ENCODE measurements at places on chromosomes 11 and 22. TPM values are rescaled to one million over a fixed set of nuclear protein-coding genes. Genes with fewer than 3 reads are reported as not detected.

The MPZL2 gene
- total RNA-seq: not detected

The LMNTD2 gene
- total RNA-seq: 0.59 TPM

The OR51B5 gene
- not detected for total RNA-seq

The ART1 gene
- not detected for total RNA-seq

The DTX4 gene
- total RNA-seq: 0.84 TPM

The GAS2 gene
- total RNA-seq: 2.2 TPM

The ZBTB44 gene
- total RNA-seq: 6.7 TPM

The NLRP10 gene
- 7.6 TPM for total RNA-seq

The PATZ1 gene
- 24.7 TPM for total RNA-seq

The C1QTNF4 gene
- total RNA-seq: 1.8 TPM

The STK33 gene
- total RNA-seq: 5.9 TPM

The DEPDC7 gene
- 4.0 TPM for total RNA-seq

The SLC5A12 gene
- not detected for total RNA-seq

The PNPLA5 gene
- not detected for total RNA-seq

The MPST gene
- total RNA-seq: 148 TPM

The PATE2 gene
- total RNA-seq: not detected

The RAB38 gene
- 6.2 TPM for total RNA-seq

The SPA17 gene
- 25.2 TPM for total RNA-seq

The CNGA4 gene
- not detected for total RNA-seq

The JAML gene
- not detected for total RNA-seq

The VSIG10L2 gene
- not detected for total RNA-seq

The HEPN1 gene
- not detected for total RNA-seq

The SCGB1A1 gene
- not detected for total RNA-seq

The PTPMT1 gene
- total RNA-seq: 156 TPM

The LDHAL6A gene
- total RNA-seq: 0.17 TPM

The TBX10 gene
- total RNA-seq: not detected

The NXPE4 gene
- not detected for total RNA-seq

The SPON1 gene
- total RNA-seq: 0.45 TPM

The RFPL1 gene
- total RNA-seq: not detected

The PDE3B gene
- total RNA-seq: 2.8 TPM

The NFAM1 gene
- not detected for total RNA-seq

The PGA3 gene
- not detected for total RNA-seq

The UBQLN3 gene
- not detected for total RNA-seq

The NEU3 gene
- 5.9 TPM for total RNA-seq

The IFITM10 gene
- total RNA-seq: not detected

The FOXRED2 gene
- 6.1 TPM for total RNA-seq

The OVOL1 gene
- total RNA-seq: not detected

The GRM5 gene
- total RNA-seq: not detected

The DRD2 gene
- not detected for total RNA-seq

The SLC22A6 gene
- not detected for total RNA-seq

The ANO1 gene
- total RNA-seq: not detected

The EFEMP2 gene
- total RNA-seq: 86.2 TPM

The OR4D5 gene
- not detected for total RNA-seq

The CDC42EP1 gene
- total RNA-seq: 70.0 TPM

The TENM4 gene
- total RNA-seq: 5.5 TPM

The SLC25A17 gene
- 20.2 TPM for total RNA-seq

The UPK3A gene
- not detected for total RNA-seq

All from bronchus fibroblast of lung (primary cell).